ENCODE measurements at places on chromosomes 2 and 18.

GRCh38 chr18:62486290-62486964 is 36.4 kb upstream of the ZCCHC2 start:
- no peak for DNase-seq

DNA sequence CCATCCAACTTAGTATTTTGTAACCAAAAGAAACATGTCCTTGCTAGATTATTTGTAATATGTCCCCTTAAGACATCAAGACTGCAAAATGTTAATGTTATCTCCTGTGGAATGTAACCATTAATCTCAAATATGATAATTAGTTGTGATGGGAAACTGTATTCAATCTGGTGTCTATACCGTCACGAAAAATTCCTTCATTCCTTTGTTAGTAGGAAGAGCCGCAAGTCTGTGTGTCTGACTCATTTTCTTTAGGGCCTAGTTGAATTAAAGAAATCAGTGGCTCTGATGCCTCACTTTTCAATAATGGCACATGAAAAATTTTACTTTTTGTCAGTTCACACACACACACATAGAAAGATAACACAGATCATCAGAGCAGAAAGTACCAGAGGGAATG is 127.1 kb upstream of the CHAC2 start:
- no peak for DNase-seq

DNA sequence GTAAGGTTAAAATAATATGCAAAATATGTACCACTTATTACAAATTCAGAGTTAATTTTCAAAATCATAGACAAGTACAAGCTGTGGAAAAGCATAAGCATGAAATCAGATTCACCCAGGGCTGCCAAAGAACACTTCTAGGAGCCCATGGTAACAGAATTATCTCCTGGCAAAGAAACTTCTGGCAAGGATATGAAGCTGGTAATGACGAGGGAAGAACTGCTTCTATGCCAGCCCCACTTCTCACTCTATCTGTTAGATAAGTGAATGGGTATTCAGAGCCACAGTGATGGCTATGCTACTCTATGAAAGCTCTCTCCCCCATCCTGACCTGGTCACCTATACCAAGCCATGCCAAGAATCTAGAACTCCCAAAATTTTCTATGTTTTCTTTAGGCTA is 36.9 kb upstream of the PDE1A start:
- DNase-seq, result no peak

- DNase-seq, result no peak
Observed at GRCh38 chr2:223324402-223324801, 272.4 kb downstream of the KCNE4 start.

DNA sequence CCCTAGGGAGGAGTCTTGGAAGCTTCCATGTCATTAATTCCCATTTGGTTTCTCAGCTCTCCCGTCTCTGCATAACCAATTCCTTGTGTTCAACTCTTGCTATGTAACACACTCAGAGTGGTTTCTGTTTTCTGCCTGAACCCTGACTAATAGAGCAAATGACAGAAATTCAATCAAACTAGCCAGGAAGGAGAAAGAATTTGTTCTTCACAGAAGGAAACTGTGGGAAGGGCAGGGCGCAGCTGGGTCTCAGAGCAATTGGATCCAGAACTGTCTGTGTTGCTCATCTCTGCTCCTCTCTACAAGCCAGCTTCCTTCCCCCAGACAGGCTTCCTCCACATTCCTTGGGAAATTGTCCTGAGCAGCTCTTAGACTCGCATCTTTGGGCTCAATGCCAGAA is 269.8 kb downstream of the TNS1 start:
- no peak for DNase-seq

GRCh38 chr18:44518666-44519065 is 162.0 kb upstream of the SETBP1 start:
- DNase-seq, result no peak

DNA sequence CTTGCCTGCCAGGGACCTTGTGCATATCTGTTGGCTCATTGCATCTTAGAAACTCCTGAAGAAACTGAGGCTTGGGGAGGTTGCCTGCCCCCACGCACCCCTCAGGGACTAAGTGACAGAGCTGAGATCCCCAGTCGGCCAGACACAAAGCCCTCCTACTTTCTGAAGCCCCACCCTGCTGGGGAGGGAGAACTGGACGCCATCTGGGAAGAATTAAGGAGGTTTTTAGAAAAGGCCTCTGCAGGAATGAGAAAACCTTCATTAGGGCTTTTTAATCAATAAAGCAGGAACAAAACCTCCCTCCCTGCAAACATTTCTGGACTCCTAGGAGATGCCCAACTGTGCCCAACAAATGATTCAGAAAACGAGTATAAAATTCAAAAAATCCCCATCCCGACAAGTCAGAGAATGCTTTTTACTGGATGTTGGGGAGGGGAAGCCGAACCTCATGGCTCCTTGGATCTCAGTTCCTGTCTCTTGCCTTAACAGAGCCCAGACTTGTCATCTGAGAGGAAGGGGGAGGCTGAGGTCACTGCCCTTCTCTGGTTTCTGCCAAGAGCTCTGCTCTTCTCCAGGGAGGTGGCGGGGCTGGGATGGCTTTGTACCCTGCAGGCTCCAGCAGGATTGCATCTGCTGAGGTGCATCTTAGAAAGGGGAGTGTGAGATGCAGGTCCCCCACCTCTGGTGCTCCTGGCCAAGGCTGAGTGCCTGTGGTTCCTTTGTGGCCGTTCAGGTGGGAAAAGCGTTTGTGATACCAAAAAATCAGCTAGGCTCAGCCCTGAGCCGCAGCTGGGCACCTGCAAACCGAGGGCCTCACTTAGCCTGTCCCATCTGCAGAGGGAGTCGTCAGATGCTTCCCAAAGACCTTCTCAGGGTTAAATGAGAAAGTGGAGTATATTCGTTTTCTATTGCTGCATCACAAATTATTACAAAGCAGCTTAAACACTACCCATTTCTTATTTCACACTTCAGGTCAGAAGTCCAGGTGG is 142.4 kb downstream of the ZFP36L2 start:
- DNase-seq, result no peak

DNA sequence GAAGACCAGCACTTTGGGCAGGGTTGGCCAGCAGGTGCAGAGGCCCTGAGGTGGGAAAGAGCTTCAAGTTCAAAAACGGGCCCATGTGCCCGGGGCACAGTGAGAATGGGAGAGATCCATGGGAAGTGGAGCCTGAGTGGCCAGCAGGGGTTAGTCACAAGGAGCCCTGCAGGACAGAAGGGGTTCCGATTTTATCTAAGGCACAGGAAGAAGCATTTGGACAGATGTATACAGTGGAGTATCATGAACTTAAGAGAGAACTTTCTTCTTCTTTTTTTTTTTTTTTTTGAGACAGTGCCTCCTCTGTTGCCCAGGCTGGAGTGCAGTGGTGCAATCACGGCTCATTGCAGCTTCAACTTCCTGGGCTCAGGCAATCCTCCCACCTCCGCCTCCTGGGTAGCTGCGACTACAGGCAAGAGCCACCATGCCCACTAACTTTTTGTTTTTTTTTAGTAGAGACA is 24.0 kb downstream of the WIPF1 start:
- DNase-seq, result no peak

DNA sequence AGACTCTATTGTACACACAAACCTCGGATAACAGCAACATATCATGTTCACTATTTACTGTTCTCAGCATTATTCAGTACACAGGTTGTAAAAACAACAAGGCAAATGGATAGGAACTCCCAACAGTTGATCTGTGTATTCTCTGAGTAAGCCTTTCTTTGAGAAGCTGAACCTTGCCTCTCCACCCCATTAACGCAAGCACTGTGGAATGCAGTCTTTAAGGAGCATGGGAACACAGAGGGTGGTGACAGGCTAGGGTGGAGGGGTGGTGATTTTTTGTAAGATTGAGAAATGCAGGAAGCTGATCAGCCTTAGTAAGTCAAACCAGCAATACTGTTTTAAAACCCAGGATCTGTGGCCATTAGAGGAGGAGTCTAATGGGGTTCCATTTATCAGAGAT is 19.6 kb upstream of the SERPINB11 start:
- DNase-seq, result no peak

DNA sequence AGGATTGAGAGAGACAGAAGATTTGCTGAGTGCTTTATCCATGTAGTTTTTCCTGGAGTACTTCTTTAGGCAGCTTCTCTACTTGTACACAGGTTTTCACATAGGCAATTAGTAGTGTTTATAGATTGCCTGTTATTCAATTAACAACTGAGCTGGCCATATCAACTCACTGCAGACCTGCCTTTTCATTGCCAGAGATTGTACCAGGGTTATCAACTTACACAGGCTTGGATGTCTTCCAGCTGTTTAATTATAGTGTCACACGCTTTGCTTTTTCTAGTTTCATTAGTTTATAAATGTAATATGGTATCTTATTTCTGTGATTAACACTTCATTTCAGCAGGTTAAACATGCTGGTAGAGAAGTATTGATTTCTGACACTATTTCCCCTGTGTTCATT is 125.9 kb downstream of the GPD2 start:
- DNase-seq, result no peak

GRCh38 chr18:32530947-32531651 is 60.4 kb upstream of the GAREM1 start:
- no peak for DNase-seq

- no peak for DNase-seq
Observed at GRCh38 chr2:59905731-59906130, 647.7 kb downstream of the BCL11A start.

GRCh38 chr18:37355772-37356171 is 209.8 kb downstream of the CELF4 start:
- no peak for DNase-seq

- no peak for DNase-seq
Observed at GRCh38 chr2:25618676-25619075, 54.7 kb downstream of the DTNB start.

GRCh38 chr2:68837164-68837860 is 33.9 kb downstream of the BMP10 start:
- DNase-seq, result no peak

DNA sequence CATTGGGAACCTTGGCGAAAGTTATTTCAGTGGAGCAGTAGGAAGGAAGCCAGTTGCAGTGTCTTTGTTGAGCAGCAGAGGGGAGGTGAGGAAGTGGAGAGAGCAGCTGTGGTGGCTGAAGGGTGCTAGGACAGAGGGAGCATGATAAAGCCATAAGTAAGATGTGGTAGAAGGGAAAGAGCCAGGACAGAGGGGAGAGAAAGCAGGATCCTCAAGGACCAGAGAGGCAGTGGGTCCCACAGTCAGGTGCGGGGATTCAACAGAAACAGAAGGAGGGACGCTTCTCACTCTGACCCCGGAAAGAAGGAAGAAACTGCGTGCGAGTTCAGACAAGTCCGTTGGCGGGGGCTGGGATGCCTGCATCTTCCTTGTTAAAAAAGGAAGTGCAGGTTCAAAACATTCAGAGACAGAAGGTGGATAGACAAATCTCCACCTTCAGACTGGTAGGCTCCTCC is at the start of gene CXCR2:
Gene CXCR2 (plus strand): TSS at position 403 of the 455 bp plus-strand sequence. CDS start 8,774 bp downstream, outside the sequence.
- no peak for DNase-seq

DNA sequence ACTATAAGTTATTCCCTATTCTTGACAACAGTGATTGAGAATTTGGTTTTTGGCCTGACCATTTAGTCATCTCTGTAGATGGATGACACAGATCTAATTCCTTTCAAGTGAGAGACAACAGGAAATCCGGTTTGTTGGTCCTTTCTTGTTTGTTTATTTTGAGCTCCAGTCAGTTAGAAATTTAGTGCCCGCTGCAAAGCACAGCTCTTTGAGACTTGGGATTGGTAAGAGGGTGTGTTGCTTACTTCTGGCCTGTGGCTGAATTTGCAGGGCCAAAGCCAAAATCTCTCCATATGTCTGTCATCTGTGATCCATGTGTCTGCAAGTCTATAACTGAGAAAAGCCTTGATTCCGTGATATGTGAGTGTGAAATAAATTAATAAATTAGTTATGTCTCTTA is 74.3 kb downstream of the BIN1 start:
- DNase-seq, result no peak

Measured in GOT3 (cell line).